Osteoblast (primary cell): ENCODE measurements at places on chromosomes 7 and 10. TPM values are rescaled to one million over a fixed set of nuclear protein-coding genes. Genes with fewer than 3 reads are reported as not detected.
A peak's percentile ranks its signal among the peaks of the same experiment; 100 is the strongest.

Gene TMEM176B
- total RNA-seq: 0.72 TPM in 1 of 2 replicates, not detected in the other

Gene TFEC
- total RNA-seq: under 0.01 and 0.36 TPM in 2 replicates

Gene NUTM2D
- total RNA-seq: 1.5 and 1.8 TPM in 2 replicates

Gene CDHR1
- total RNA-seq: under 0.01 TPM in 1 of 2 replicates, not detected in the other

Gene OPN1SW
- not detected in 2 replicates for total RNA-seq

DNA sequence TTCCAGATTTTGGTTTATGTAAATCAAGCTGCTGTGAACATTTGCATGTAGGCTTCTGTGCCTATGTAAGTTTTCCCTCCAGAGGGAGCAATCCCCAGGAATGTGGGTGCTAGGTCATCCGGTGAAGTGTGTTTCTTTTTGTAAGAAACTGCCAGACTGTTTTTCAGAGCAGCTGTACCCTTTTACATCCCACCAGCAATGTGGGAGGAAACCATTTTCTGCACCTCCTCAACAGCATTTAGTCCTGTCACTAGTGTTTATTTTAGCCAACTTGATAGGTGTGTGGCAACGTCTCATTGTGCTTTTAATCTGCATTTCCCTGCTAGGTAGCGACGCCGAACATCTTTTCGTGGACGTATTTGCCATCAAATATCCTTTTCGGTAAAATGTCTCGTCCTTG is 395.7 kb upstream of the FOXK1 start:
- DNase-seq: no peak
- no peaks in the 10 kb centered on the region for H3K36me3 ChIP-seq
- H3K4me1 ChIP-seq: no peaks in the 10 kb centered on the region

DNA sequence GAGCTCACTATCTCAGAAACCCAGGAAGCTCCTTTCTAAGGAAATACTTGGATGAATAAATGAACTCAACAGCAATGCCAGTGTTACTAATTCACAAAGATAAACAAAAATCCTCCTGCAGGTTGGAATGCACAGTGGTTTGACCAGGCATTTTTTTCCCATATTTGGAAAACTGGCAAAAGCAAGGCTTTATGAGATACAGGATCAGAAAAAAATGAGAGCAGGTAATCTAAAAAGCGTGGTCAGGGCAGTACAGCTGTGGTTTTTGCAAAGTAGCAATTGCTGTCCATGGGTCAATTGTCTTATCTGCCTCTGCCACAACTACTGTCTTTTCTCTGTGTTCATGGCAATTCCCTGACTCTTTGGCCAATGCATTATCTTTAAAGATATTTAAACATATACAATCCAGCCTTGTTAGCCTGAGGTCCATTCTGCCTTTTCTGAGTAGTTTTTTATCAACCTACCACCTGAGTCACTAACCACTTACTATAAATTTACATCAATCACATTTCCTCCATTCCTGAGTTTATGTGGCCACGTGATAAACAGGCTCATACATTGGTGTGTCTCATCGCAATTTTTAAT is 564.5 kb upstream of the IGFBP3 start:
- no peak overlapping the region for H3K4me3 ChIP-seq
- H3K27me3 ChIP-seq: no peaks in the 10 kb centered on the region
- H3K36me3 ChIP-seq: no peaks in the 10 kb centered on the region
- peak; percentile 57 for DNase-seq

DNA sequence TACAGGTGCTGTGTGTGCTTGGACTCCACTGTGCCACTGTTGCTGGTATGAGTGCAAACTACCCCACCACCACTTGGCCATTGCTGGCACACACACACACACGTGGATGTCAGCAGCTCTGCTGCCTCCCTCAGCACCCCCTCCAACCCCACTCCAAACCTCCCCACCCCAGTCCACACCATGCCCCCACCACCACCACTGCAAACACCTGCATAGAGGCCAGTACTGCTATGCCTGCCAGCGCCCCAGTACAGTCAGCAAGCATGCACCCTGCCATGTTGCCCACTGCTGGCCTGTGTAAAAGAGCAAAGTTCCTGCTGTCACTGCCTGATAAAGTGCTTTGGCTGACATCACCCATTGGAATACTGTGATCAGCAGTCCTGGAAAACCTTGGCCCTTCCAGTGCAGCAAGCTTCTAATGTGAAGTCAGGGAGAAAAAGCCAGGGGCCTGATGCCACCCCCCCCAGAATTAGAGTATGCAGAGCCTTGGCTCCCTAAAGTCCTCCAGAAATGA is 519.2 kb upstream of the PCDH15 start:
- H3K36me3 ChIP-seq: no peaks in the 10 kb centered on the region
- no peak for DNase-seq
- no peak overlapping the region for H3K4me3 ChIP-seq
- no peaks in the 10 kb centered on the region for H3K27me3 ChIP-seq

DNA sequence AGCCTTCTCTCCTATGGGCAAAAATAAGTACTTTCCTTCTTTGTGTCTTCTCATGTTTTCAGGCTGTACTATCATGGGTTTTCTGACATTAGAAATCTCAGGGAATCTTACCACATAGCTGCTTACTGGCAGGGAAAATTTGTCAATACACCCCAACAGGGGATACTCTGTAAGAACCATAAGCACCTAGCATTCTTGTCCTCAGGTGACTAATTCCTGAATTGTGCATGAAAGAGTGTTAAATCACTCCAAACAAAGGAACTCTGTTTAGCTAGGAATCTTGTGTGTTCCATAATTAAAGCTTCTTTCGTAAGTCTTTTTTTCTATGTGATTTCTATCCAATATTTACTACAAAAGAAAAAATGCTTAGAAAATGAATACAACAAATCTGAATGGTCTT is 206.7 kb upstream of the POT1 start:
- H3K4me3 ChIP-seq: no peak overlapping the region
- no peaks in the 10 kb centered on the region for H3K36me3 ChIP-seq
- H3K27ac ChIP-seq: no peak overlapping the region
- DNase-seq: peak; percentile 9
- H3K27me3 ChIP-seq: no peaks in the 10 kb centered on the region
- no peaks in the 10 kb centered on the region for H3K4me1 ChIP-seq

GRCh38 chr10:44195112-44196007 is 189.5 kb downstream of the CXCL12 start:
- H3K27me3 ChIP-seq: peaks cover 68% of the 10 kb centered on the region
- no peak overlapping the region for H3K4me3 ChIP-seq
- H3K4me1 ChIP-seq: peaks cover 14% of the 10 kb centered on the region
- no peaks in the 10 kb centered on the region for H3K36me3 ChIP-seq

DNA sequence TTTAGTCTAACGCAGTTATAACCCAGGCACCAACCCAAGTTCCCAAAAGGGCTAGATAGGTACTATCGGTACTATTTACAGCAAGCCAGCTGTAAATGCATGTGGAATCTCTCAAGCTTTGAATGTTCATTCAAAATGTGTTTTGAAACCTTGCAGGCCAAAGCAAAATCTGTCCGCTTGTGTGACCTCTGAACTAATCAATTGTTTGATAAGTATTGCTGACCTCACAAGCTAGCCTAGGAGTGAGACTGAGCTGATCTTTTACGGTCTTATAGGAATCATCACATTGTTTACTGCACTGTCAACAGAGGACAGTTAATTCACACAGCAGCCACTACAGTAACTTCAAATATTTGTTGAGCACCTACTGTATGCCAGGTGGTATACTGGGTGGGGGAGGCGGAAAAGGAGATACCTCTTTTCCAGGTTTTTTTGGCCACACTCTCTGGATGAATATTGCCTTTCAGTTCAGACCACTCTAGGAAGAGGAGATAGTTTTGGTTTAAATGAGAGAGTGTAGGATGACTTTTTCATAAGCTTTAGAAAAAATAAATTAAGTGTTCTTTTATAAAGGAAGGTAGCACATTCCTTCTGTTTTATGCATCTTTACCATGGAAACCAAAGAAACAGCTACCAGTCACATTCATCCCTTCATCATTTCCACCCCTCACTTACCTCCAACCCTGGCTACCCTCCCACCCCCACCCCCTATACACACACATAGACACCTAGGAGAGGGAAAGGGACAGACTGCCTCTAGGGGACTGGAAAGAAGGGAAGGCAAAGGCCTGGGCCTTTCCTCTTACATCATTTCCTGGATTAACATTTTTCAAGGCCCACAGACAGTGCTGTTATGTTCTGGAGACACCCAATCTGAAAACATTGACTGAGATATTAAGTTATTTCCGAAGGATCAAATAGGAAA is 2.4 kb downstream of the PAPSS2 start:
- peak overlapping the region; percentile 51 for H3K27ac ChIP-seq
- H3K4me1 ChIP-seq: peaks cover 32% of the 10 kb centered on the region
- no peaks in the 10 kb centered on the region for H3K27me3 ChIP-seq
- H3K4me3 ChIP-seq: peak overlapping the region; percentile 95
- peaks cover 23% of the 10 kb centered on the region for H3K36me3 ChIP-seq
- no peak for DNase-seq

DNA sequence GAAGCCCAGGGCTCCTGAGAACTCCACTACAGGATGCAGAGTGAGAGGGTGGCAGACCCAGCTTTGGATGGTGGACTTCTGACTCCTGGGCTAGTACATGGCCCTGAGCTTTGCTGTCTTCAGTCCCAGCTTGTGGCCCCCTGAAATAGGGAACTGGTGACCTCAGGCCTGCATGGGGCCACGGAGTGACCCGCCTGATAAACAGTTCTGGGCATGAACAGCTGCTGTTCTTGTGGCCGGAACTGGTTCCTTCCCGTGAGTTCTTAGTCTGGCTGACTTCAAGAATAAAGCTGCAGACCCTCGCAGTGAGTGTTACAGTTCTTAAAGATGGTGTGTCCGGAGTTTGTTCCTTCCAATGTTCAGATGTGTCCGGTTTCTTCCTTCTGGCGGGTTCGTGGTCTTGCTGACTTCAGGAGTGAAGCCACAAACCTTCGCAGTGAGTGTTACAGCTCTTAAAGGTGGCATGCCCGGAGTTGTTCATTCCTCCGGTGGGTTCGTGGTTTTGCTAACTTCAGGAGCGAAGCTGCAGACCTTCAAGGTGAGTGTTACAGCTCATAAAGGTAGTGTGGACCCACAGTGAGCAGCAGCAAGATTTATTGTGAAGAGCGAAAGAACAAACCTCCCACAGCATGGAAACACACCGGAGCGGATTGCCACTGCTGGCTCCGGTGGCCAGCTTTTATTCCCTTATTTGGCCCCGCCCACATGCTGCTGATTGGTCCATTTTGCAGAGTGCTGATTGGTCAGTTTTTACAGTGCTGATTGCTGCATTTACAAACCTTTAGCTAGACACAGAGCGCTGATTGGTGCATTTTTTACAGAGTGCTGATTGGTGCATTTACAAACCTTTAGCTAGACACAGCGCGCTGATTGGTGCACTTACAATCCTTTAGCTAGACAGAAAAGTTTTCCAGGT is 268.0 kb downstream of the ZEB1 start:
- H3K4me3 ChIP-seq: no peak overlapping the region
- H3K27me3 ChIP-seq: no peaks in the 10 kb centered on the region
- H3K4me1 ChIP-seq: peaks cover 7% of the 10 kb centered on the region
- no peak for DNase-seq
- H3K27ac ChIP-seq: no peak overlapping the region
- no peaks in the 10 kb centered on the region for H3K36me3 ChIP-seq
